ENCODE measurements at places on chromosomes 1 and 21.
A peak's percentile ranks its signal among the peaks of the same experiment; 100 is the strongest.

DNA sequence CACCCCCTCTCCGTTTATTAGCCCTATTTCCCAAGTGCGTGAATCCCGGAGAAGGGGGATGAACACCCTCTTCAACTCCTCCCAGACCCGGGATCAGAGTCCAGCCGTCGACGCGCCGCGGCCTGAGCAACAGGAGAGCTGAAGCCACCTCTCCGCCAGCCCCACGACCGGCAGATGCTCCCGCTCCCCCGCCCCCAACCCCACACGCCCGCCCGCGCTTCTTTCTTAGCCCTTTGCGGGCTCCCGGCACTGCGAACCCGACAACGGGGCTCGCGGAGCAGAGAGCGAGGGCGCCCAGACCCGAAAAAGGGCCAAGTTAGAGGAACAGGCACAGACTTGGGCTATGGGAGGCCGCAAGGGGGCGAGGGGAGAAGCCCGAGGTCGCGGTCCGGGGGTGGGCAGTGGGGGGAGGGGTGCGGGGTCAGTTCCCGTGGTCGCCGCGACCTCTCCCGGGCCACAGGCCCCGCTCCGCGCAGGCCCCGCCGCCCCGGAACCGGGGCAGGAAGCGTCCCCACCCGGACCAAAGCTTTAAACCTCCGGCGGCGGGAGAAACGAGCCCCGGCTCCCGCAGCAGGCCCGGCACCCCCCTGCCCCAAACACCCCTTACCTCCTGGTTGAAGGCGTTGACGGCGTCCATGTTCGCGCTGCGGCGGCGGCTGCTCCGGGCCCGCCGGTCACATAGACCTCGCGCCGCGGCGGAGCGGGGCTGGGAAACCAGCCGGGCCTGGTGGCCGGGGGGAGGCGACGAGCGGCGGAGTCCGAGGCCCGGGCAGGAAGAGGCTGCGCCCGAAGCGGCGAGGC is 662 bp downstream of the SCAF4 start:
- DNase-seq: peak; percentile 39

GRCh38 chr1:47211796-47212269 is 20.2 kb downstream of the TAL1 start:
- no peak for DNase-seq

DNA sequence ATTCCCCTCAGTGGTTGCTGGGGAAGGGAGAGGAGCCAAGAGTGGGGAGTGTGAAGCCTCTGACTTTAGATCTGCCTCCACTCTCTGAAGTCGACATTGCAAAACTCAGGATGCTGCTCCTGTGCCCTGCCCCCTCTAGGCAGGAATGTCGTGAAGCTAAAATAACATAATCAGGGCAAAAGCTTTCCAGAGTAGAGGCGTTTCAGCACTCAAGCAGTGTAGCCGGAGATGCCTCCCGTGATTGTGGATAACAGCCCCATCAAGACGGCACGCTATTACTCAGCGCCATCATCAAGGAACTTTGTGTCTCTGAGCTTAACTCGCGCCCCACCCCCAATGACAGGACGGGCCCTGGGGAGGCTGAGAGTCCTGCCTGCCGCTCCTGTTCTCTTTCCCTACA is 60.0 kb downstream of the FBXO2 start:
- DNase-seq: peak; percentile 25

DNA sequence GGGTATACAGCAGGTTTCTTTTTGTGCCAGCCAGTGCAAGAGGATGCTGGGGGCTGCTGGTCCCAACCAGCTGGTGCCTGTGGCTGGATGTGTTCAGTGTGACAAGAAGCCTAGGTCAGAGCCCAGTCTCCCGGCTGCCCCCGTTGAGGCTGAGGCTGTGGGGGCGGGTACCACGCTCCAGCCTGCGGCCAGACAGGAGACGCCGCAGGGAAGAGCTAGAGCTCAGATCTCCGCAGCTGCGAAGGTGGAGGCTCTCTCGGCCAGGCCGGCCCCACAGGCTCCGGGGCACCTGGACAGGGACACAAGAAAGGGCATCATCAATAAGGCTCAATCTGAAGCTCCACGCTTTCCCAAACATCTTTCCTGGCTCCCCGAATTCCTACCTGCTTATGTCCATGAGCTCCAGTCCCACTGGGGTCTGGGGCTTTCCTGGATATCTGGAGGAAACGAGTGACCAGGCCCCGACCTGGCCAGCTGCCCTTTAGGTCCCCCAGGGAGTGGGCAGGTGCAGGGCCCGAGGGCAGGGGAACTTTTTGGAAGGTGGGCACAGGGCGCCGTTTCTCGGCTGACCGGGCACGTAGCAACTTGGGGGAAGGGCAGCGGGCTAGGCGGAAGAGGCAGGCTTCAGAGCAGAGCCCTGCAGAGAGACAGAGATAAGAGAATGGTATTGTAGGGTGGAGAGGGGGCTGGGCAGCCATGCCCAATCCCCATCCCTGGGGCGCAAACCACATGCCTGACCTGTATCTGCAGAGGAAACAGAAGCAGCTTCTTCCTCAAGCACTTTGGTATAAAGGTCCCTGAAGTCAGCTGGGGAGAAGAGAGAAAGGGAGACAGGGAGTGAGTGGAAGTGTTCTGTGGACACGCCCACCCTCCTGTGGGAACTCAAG is 7.4 kb downstream of the ENTREP3 start:
- no peak for DNase-seq

DNA sequence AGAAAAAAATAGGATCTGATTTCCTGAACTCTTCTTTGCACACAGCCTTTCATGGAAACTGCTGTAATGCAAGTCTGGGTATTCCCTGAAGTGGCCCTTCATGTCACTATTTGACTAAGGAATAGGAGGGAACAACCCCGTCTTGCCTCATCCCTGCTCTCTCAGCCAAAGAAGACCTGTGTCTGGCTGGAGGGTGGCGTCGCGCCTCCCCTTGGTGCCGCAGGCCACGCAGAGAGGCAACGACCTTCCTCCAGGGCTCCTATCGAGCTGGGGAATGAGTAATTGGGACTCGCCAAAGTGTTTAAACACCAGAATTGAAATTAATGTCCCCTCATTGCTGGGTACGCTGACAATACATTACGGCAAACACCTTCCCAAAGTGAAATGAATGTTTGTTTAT is 129.8 kb downstream of the PBX1 start:
- DNase-seq: no peak

DNA sequence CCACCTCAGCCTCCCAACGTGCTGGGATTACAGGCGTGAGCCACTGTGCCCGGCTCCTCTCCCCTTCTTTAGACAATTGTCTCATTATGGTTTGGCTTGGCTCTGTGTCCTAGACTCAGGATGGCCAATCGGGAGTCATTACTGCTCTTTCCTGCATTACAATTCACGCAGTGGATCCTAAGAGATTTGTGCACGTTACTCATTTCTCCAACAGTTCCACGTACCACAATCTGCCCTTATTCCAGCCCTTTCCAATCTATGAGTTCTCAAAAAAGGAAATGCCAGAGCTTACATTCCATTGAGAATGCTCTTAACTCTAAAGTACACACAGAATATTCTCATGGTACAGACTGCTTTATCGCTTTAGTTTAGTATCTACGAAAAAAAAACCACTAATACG is 357.0 kb downstream of the GPATCH2 start:
- peak; percentile 25 for DNase-seq

DNA sequence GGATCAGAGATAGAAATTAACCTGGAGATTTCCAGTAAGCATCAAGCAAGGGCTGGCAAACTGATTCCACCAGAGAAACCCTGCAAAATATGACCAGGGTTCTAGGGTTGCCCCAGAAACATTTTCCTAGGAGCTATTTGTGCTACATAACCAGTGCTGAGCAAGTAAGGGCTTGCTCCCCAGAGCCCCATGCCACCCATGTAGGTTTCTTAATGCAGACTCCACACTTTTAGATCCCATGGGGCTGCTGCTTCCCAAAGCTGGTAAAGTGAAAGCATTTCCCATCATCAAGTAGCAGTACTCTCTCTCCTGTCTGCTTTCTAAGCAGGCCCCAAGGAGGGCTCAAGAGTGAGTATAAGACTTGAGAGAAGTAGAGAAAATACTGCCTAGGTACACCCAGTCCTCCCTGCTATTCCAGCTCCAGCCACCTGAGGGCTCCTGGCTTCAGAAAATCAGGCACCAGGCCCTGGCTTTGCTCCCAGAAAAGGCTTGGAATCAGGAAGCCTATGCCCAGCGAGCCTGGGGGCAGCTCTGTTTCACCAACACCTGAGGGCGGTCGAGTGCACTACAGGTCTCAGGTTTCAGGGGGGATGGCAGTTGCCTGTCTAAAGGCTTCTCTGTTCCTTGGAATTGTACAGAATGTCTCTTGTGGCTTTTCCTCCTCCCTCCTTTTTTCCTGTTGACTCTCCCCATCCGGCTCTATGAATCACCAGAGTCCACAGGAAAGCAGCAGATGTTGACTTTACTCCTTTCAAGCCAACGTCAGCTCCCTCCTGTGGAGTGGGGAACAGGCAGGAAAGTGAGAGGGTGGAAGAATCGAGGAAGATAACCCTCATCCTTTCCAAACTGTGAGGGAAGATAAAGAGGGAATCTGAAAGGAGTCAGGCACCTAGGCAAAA is 6.2 kb upstream of the ANKRD35 start:
- DNase-seq: peak; percentile 98

GRCh38 chr1:236211815-236212214 is 69.5 kb downstream of the GPR137B start:
- no peak for DNase-seq

- DNase-seq: no peak
Measured at GRCh38 chr1:191414981-191415640, 743.2 kb upstream of the RGS18 start.

DNA sequence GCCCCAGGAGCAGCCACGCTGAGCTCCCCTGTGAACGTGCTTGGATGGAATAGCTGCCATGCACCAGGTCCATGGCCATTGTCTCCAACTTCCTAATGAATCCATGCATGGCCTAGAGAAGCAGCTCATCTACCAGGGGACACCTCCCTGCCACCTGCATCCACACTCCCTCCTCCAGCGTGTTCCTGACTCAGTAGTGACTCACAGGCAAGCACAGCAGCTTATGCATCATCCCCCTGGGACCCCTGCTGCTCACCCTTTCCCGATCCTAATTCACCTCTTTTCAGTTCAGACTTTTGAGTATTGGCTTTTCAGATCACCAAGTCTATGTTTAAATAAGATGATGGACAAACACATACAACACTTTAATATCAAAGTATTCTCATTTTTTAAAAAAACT is 39.9 kb upstream of the TADA1 start:
- peak; percentile 28 for DNase-seq

- no peak for DNase-seq
Measured at GRCh38 chr1:18461656-18462055, 19.1 kb upstream of the KLHDC7A start.

GRCh38 chr1:231442735-231443134 is 20.6 kb upstream of the EGLN1 start:
- DNase-seq: peak; percentile 31

DNA sequence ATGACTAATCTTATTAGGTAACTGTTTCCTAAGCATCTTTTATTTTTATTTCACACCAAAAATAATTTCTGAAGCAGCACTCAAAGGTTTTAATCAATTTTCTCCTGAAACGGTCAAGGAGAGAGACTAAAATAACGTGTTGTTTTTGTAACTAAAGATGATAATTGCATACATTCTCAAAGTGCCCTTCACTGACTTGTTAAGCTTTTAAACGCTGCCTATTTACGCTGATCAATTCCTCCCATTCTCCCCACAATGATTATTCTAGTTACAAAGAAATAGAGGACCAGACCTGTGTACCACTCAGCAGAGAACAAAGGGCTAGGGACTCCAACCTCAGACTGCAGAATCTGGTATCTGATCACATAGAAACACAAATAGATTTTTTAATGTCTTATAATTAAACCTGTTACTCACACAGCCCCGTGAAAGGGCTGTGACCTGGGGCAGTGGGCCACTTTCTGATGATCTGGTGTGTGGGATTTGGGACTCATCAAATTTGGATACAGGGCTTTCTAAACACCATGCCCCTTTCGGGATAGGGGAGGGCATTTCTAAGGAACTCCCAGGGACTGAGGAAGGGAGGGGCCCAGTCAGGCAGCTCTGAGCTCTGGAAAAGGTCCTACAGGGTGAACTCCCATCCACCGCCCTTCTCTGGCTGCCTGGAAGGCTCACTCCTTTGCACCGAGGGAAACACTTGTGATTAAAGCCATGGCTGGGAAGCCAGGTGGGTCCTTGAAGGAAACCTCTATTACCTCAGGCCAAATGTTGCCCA is 65.2 kb downstream of the BCAR3 start:
- no peak for DNase-seq

DNA sequence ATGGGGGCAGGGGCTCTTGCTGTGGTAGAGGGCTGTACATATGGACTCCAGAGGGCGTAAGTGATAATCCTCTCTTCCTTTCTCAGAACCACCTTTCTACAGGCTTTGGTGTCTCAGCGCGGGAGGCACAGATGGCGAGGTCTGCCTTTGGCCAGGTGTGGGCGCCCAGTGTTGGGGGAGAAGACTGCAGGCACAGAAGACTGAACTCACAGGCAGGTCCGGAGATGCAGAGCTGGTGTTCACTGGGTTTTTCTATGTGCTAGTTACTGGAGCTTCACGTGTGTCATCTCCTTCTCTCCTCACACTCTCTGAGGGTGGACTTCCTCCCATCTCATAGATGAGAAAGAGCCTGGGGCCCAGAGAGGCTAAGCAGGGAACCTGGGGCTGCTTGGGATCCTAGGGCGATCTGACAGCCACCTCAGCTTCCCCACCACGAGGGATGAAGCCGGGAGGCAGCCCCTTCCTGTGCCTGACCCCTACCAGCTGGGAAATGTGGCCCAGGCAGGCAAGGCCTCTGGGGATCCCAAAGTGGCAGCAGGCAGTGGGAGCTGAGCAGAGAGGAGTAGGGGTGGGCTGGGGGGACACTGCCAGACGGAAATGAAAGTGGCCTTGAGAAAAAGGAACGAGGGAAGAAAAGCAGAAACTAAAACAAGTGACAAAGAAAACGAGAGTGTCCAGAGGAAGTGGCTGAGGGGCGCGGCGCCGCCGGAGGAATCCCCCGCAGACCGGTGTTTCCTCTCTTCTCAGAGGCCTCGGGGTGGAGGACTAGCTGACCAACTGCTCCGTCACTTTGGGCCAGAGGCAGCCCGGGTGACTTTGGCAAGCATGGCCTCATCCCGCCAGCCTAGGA is 191.6 kb downstream of the HIVEP3 start:
- no peak for DNase-seq

- DNase-seq: no peak
Measured at GRCh38 chr1:6484826-6485167, 6.7 kb downstream of the PLEKHG5 start.

DNA sequence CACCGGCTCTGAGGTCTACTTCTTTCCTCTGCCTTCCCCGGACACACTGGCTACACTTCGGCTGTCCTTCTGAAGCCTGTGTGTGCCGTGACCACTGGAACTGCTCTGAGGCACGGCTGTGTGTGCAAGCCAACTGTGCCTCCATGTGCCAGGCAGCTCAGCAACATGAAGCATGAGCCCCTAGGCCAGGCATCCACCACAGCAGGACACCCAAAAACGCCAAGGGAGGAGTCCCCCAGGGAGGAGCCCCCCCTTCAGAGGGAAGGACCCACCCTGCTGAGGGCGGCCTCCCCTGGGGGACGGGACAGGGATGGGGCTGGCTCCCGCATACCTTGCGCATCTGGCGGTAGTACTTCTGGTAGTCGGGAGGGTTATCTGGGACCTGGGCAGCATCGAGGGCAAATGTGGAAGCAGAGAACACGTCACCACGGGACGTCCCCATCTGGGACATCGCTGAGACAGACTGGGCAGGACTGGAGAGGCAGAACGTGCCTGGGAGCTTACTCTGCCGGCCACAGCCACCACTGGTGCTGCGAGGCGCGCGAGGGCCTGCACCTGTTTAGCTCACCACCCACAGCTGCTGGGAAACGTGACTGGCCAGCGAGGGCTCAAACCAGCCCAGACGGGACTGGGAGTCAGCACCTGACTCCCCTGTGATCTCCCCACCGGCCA is 20.5 kb downstream of the LSS start:
- DNase-seq: no peak

Data from EL (cell line).